ENCODE measurements at places on chromosomes 13 and 19. TPM values are rescaled to one million over a fixed set of nuclear protein-coding genes. Genes with fewer than 3 reads are reported as not detected.

- DNase-seq, result peak; percentile 94
Measured at GRCh38 chr19:48738557-48739403, 1.6 kb downstream of the RASIP1 start.

DNA sequence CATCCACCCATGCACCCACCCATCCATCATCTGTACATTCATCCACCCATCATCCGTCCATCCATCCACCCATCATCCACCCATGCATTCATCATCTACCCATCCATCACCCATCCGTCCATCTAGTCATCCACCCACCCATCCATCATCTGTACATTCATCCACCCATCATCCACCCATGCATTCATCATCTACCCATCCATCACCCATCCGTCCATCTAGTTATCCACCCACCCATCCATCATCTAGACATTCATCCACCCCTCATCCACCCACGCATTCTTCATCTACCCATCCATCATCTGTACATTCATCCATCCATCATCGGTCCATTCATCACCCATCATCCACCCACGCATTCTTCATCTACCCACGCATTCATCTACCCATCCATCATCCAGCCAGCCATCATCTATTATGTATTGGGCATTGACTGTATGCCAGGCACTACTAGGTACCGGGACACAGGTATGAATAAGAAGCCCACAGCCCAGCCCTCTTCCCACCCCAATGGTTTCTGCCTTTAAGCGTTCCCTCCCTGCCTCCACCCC lies 16.7 kb upstream of the GALP start:
- DNase-seq, result no peak

DNA sequence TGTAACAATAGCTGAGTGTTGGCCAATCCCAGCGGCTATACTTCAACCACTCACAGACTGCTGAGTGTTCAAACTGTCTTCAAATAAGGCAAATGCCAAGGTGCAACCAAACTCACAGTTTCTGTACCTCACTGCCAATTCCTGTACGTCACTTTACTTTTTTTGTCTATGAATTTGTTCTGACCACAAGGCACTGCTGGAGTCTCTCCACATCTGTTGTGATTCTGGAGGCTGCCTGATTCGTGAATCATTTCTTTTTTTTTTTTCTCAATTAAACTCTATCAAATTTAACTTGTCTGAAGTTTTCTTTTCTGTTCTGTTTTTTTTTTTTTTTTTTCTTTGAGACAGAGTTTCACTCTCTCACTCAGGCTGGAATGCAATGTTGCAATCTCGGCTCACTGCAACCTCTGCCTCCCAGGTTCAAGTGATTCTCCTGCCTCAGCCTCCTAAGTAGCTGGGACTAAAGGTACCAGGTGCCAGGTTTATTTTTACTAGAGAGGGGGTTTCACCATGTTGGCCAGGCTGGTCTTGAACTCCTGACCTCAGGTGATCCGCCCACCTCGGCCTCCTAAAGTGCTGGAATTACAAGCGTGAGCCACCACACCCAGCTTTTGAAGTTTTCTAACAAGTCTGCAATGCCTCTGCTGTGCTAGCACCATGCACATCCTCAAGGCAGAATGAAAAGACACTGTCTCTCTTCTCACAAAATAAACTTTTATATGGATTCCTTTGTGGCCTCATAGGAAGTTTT lies 401.7 kb downstream of the IRS2 start:
- no peak for DNase-seq

- no peak for DNase-seq
Measured at GRCh38 chr19:31356587-31357314, 7.5 kb upstream of the TSHZ3 start.

- DNase-seq, result peak; percentile 68
Measured at GRCh38 chr19:34173193-34173956, 1.1 kb downstream of the LSM14A start.

- no peak for DNase-seq
Measured at GRCh38 chr13:33728271-33729037, 89.5 kb upstream of the RFC3 start.

DNA sequence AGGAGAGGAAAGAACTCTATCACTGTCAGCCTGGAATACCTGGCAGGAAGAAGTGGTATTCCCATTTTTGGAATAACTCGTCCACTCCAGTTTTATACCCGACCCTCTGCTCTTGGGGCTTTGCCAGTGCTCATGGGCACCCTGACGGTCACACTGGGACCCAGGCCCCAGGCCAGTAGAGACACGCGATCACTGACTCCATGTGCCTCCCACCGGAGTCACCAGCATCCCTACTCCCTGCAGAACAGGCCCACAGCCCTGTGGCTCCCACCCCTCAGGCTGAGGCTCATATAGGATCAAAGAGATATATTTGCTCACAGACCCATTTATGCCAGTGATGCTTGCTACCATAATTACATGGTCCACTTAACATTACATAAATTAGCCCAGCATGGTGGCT lies 3.5 kb downstream of the GRTP1 start:
- DNase-seq, result no peak

GRCh38 chr19:34314437-34315313 lies 50.3 kb upstream of the GPI start:
- no peak for DNase-seq

GRCh38 chr19:19532806-19533701 lies 4.3 kb downstream of the YJEFN3 start:
- no peak for DNase-seq

- DNase-seq, result no peak
Measured at GRCh38 chr19:13002166-13002898, 7.1 kb downstream of the NFIX start.

The KIR3DL2 gene
- total RNA-seq, result not detected

The ANKRD27 gene
- 24.1 TPM for total RNA-seq

The ZNF724 gene
- 3.2 TPM for total RNA-seq

The PRR19 gene
- total RNA-seq, result 2.2 TPM

The PLVAP gene
- total RNA-seq, result not detected
